ENCODE measurements at places on chromosomes 5 and 9. TPM values are rescaled to one million over a fixed set of nuclear protein-coding genes. Genes with fewer than 3 reads are reported as not detected.

The AQP3 gene
- 1.1 TPM for total RNA-seq

The PCDHB15 gene
- 25.0 TPM for total RNA-seq

The SLC34A3 gene
- total RNA-seq, result not detected

DNA sequence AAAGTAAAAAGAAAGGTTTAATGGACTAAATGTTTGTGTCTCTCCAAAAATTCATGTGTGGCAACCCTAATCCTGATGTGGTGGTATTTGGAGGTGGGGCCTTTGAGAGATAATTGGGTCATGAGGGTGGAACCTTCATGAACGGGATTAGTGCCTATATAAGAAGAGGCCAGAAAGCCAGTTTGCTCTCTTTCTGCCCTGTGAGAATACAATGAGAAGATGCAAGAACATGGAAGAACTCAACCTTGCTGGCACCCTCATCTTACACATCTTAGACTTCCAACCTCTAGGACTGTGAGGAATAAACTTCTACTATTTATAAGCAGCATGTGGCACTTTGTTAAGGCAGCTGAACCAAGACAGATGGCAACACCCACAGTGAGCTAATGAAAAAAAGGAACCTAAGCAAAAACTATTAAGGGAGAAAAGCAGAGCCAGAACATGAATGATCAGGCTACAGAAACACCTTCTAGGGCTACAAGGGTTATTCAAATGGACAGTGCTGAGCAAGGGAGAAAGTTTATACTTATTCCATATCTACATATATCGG is 159.5 kb downstream of the PLK2 start:
- DNase-seq, result no peak

DNA sequence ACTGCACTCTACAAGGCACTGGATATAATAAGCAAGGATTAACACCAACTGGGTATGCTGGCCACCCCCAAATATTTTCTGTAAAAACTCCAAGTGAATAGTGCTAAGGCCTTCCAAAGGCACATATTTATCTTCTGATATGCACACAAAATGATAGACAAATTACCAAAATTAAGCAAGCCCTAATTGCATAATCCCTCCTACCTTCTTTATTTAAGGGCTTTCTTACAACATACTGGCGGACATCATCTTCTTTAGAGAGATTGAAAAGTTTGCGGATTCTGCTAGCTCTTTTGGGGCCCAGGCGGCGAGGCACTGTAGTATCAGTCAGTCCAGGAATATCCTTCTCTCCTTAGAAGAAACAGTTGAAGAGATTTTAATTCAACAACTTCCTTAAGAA is 1.9 kb downstream of the RPS6 start:
- DNase-seq, result no peak

GRCh38 chr5:36915653-36916052 is 39.1 kb downstream of the NIPBL start:
- DNase-seq, result no peak

DNA sequence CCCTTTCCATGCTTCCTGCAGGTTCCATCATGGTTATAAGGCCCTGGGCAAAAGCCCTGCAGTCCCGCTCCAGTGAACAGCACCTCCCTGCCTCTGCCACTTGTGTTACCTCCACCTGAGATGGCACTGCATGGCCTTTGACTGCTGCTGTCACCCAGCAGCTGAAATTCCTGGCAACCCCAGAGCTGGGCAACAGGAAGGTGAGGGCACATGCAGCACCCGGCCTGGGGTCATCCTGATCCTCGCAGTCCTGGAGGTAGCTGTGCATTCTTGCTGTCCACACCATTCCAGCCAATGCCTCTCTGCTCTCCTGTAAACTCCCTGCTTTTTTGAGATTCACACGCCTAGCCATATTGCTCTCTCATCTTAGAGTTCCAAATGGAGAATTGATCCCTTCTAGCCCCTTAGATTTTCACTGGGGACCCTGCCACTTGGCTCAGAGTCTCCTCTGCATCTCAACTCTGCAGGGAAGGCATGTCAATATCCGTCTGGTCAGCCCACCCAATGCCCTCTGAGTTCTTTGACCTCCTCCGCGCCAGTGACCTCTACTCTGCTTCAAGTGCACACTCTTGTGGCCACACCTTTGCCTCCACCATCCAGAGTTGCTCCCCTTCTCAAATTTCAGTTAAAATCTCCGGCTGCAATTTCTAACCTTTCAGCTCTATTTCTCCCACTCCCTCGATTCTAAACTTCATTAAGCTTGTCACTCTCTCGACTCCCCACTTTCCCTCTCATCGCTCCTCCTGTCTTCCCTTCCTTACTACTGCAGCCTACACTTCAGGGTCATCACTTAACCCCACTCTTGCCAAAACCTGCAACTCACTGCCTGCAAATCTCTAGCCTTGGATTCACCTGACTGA is 93.4 kb downstream of the ANKH start:
- no peak for DNase-seq

DNA sequence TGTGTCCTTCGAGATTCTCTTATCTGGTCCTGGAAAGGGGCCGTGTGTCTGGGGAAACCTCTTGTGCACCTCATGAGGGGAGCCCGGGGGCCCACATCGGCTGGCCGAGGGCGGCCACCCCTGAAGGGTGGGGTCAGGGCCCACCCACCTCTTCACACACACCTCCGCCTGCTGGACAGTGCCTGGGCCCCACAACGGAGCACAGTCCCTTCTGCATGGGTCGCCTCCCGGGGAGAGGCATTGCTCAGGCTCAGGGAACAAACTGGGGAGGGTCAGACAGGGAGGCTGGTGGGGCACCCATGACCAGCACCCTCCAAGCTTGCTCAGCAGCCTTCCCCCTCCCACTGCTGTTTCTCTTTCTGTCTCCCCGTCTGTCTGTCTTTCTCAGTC is 1.3 kb upstream of the LRRC14B start:
- no peak for DNase-seq

- no peak for DNase-seq
Measured at GRCh38 chr5:160602744-160603143, 181.1 kb downstream of the PTTG1 start.

GRCh38 chr5:167731951-167732350 is 559.5 kb upstream of the WWC1 start:
- no peak for DNase-seq

The PTGS1 gene
- 1.2 TPM for total RNA-seq

DNA sequence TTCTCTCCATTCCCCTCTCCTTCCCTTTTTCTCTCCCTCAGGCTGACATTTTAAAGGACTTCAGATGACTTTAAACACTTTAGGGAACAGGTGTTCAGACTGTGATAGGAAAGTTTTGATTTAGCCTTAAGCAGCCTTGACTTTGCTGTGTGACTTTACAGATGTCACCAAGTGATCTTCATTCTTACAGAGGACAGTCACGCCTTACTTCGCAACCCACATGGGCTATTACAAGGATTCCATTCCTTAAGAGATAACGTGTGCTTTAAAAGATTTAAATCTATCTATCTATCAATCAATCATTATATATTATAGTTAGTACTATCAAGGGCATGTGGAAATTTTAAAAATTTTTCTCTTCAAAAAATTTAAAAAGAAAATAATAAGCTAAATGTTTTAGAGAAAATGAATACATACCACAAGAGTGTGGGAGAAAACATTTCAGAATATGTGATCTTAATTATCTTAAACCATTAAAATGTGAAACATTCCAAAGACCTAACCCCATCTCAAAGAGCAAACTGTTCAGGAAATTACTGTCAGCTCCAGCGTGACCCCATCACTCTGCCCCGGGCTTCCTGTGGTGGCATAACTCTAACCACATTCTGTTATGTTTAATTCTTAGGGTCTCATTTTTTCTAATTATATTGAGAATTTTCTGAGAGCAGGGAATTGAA is 530.5 kb downstream of the SEMA5A start:
- DNase-seq, result no peak

DNA sequence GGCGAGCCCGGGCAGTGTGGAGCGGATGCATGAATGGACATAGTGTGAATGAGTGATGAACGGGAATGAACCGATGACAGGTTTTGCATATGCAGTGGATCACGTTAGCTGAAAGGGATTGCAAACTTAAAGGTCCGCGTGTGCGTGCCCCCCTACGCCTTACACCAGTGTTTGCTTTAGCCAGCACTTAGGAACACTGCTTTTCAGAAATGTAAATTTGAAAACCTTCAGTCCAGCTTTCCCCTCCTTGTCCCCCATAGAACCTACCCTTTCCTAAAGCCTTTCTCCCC is 692 bp downstream of the PSAT1 start:
- no peak for DNase-seq

The THOC3 gene
- 46.8 TPM for total RNA-seq

- DNase-seq, result no peak
Measured at GRCh38 chr9:13896922-13897835, 416.8 kb downstream of the NFIB start.

DNA sequence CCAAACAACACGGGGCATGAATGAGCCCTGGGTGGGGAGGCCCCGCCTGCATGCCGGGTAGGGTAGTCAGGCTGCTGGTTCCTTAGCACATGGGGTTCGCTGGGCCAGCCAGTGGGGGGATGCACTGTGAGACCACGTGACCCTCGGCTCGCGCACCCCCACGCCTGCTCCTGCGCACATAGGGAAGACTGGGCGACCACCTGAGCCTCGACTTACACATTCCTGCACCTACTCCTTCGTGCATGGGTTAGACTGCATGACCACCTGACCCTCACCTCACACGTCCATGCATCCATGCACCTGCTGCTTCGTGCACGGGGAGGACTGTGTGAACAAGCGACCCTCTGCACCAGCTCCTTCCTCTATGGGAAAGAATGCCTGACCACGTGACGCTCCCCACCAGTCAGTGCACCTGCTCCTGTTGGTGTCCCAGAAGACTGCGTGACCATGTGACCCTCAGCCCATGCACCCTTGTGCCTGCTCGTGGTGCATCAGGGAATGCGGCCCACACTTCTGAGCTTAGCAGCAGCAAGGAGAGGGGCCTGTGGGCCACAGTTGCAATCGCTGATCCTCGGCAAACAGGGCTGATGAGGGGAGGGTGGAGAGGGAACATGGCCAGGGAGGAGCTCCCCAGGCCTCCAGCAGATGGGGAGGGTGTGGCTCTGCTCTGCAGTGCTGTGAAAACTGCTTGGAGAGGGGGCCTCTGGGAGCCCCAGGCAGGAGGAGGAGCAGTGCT is 18.1 kb downstream of the LPCAT1 start:
- no peak for DNase-seq

DNA sequence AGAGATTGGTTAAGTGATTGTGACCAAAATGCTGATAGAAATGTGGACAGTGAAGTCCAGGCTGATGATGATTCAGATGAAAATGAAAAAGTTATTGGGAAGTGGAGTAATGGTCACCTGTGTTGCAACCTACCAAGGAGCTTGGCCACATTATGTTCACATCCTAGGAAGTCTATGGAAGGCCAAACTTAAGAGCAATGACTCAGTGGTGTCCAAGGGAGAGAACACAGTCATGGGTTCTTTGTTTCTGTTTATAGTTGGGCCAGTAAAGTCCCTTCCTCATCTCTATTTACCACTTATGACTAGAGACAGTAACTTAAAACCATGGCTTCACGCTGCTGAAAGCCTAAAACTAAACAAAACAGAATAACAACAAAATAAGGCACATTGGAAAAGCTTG is 555.3 kb upstream of the DAB2 start:
- no peak for DNase-seq

GRCh38 chr9:459491-460444 is 245.1 kb downstream of the DOCK8 start:
- no peak for DNase-seq

- no peak for DNase-seq
Measured at GRCh38 chr9:133771486-133772482, 33.6 kb upstream of the SARDH start.

The NIPAL4 gene
- total RNA-seq, result not detected

The MAMDC2 gene
- total RNA-seq, result 9.6 TPM

The ECM2 gene
- total RNA-seq, result 10.1 TPM

DNA sequence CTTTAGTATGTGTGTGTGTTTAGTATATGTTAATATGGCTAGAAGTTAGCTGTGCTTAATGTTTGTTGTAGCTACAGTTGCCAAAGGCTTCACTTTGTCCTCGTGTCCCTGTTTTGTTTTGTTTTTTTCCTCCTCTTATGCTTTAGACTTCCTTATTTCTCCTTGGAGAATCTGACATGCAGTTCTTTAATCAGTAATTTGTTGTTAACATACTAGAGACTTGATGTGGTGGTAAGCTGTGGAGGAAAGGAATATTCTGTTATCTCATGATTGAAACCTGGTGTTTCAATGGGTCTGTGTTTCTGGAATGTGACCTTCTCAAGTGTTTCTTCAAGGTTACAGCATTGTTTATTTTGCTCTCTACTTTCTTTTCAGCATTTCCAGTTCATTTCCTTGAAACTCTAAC is 515.6 kb upstream of the ST8SIA4 start:
- no peak for DNase-seq

GRCh38 chr5:42715785-42716184 is 40.8 kb upstream of the CCDC152 start:
- DNase-seq, result no peak

All from cerebellum (tissue), 4 donors.